ENCODE measurements at places on chromosomes 7 and 10.

DNA sequence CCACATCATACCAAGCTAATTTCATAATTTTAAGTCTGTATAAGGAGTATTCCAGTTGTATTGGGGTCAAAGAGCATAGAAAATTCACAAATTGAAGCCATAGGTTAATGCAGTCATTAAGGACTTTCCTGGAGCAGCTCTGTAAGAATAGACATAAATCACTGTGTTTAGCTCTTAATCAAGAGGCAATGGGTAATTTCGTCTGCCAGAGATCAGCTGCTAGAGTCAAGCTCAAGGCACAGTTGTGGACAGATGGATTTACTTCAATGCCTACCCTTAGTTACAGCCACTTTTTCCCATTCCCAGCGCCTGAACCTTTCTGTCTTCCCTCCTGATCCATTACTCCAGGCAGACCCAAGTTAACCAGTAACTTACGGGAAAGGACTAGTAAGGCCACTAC, 40.6 kb upstream of the AGBL3 start:
- H3K27me3 ChIP-seq = no peaks in the 10 kb centered on the region
- no peak overlapping the region for H3K4me3 ChIP-seq
- H3K4me1 ChIP-seq = no peaks in the 10 kb centered on the region
- no peak for DNase-seq
- H3K27ac ChIP-seq = no peak overlapping the region

DNA sequence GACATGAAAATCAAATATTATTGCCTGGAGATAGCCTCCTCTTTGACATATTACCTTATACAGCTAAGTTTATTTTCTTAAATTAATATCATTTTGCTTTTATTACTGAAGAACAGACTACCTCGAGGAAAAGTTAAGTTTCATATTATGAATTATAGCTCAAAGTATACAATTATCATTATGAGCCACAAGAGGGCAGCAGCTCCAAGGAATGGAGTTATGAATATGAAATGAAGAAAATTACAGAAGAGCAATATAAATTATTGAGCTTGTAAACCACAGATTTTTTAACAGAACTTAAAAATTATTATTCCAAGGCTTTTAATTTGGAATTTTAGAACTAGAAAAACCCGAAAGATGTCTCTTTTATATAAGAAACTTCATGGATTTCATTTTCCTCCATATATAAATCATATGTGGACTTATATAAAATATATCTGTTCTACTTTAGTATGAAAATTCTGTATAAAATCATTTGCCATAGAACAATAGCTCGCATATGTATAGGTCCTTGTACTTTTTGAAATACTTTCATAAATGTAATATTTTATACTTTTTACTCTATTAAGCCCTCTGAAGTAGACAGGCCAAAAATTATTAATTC, 40.1 kb downstream of the IQUB start:
- DNase-seq = no peak

DNA sequence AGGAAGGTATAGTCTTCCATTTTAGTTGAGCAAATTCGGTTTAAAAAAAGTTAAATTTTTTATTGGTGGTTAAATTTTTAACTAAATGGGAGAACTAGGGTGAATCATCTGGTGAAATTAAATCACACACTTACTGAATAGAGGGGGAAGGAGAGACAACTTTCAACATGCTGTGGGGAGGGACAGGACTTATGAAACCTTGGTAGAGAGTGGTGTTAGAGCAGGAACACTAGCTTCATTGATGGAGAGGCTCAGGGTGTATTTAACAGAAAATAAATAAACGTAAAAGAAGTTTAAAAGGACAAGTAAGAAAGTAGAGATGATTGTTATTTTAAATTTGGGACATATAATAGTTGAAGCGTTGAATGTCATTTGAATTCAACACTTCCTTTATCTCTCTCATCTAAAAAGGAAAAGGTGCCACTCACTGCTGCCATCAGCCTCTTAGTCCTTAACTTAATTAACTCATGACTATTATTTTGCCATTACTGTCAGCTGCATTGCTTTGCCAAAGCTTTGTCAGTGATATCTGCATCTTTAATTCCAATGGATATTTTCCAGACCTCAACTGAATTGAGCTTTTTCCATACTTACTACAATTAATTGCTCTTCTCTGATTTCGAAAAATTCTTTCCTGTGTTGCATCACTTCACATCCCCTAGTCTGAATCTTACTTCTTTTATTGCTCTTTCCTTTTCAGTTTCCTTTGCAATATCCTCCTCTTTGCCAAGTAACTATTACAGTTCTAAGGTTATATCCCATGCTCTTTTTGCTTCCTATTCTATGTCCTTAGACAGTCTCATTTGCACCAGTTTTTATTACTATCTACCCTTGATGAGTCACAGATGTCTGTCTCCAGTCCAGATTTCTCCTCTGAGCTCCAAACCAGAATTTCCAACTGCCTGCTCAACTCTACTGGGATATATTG, 71.7 kb downstream of the GNAT3 start:
- peak overlapping the region; percentile 52 for H3K27ac ChIP-seq
- no peak for DNase-seq
- H3K36me3 ChIP-seq = no peaks in the 10 kb centered on the region
- no peaks in the 10 kb centered on the region for H3K4me1 ChIP-seq
- H3K4me3 ChIP-seq = no peak overlapping the region
- no peaks in the 10 kb centered on the region for H3K27me3 ChIP-seq

GRCh38 chr10:27699776-27700175, 45.8 kb downstream of the MKX start:
- H3K4me3 ChIP-seq = no peak overlapping the region
- H3K27ac ChIP-seq = no peak overlapping the region
- H3K4me1 ChIP-seq = no peaks in the 10 kb centered on the region
- peaks cover 3% of the 10 kb centered on the region for H3K27me3 ChIP-seq

DNA sequence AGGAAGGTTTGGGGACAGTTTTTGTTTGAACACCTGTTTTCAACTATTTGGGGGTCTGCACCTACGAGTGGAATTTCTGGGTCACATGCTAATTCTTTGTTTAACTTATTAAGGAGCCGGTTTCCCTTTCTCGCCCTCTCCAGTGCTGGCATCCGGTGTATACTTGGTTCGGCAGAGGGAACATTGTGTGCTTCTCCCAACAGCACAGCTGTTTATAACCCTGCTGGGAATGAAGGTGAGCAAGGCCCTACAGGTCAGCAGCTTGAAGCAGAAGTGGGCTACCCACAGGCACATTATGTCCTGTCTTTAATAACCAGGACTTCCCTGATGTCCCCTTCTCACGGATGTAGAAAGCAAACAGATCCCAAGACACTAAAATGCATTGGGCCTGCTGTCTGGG, 87.5 kb upstream of the PDCD4 start:
- H3K27ac ChIP-seq = no peak overlapping the region
- no peak for DNase-seq
- no peak overlapping the region for H3K4me3 ChIP-seq

- no peaks in the 10 kb centered on the region for H3K36me3 ChIP-seq
- DNase-seq = no peak
- no peak overlapping the region for H3K4me3 ChIP-seq
- no peaks in the 10 kb centered on the region for H3K27me3 ChIP-seq
- H3K4me1 ChIP-seq = no peaks in the 10 kb centered on the region
Observed at GRCh38 chr10:13437026-13437555, 89.0 kb upstream of the SEPHS1 start.

DNA sequence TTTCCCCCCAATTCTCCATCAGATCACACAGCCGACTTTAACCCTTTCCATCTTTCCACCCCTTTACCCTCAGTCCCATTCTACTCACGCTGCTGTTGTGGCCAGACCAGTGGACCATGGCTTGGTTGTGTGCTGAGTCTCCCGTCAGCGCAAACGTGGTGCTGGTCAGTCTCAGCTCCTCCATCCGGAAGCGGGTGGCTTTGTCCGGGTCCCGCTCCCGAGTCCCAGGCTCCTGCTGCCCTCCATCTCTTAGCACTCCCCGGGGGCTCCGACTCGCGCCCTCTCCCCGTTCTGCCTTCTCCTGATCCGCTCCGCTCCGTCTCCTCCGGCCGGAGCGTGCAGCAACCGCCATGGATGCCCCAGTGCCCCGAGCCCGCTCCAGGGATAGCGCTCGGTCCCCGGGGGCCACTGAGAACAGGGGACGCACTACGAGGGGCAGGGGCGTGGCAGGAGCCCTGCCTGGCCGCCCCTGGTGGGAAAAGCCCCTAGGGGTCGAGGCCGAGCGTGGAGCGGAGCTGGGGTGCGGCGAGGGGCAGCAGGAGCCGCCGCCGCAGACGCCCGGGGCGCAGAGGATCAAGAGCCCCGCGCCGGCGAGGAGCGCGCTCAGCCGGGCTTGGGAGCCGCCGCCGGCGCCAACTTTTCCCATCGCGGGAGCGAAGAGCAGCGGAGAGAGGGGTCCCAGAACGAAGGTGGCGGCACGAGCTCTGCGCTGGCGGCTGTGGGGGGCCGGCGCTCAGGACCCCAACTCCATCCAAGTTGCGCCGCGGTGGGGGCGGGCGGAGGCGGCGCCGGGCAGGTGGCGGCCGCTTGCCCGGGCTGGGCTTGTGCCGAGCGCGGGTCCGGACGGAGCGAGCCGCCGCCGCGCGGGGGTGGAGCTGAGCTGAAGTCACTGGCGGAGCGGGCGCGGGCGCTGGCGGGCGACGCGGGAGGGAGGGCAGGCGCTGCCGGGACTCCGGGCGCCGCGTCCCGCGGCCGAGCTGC, at the start of gene SORCS1:
Gene SORCS1 (minus strand): TSS at position 826 of the 981 bp plus-strand sequence.
- H3K36me3 ChIP-seq = no peaks in the 10 kb centered on the region
- H3K4me1 ChIP-seq = no peaks in the 10 kb centered on the region
- no peaks in the 10 kb centered on the region for H3K27me3 ChIP-seq
- no peak for DNase-seq

GRCh38 chr7:20075992-20076820, 141.0 kb downstream of the MACC1 start:
- H3K27ac ChIP-seq = no peak overlapping the region
- no peaks in the 10 kb centered on the region for H3K36me3 ChIP-seq
- H3K27me3 ChIP-seq = no peaks in the 10 kb centered on the region
- H3K4me1 ChIP-seq = no peaks in the 10 kb centered on the region

GRCh38 chr7:296373-296945, 6.5 kb downstream of the FOXL3 start:
- no peak overlapping the region for H3K4me3 ChIP-seq
- no peaks in the 10 kb centered on the region for H3K27me3 ChIP-seq
- no peaks in the 10 kb centered on the region for H3K4me1 ChIP-seq
- no peak overlapping the region for H3K27ac ChIP-seq

DNA sequence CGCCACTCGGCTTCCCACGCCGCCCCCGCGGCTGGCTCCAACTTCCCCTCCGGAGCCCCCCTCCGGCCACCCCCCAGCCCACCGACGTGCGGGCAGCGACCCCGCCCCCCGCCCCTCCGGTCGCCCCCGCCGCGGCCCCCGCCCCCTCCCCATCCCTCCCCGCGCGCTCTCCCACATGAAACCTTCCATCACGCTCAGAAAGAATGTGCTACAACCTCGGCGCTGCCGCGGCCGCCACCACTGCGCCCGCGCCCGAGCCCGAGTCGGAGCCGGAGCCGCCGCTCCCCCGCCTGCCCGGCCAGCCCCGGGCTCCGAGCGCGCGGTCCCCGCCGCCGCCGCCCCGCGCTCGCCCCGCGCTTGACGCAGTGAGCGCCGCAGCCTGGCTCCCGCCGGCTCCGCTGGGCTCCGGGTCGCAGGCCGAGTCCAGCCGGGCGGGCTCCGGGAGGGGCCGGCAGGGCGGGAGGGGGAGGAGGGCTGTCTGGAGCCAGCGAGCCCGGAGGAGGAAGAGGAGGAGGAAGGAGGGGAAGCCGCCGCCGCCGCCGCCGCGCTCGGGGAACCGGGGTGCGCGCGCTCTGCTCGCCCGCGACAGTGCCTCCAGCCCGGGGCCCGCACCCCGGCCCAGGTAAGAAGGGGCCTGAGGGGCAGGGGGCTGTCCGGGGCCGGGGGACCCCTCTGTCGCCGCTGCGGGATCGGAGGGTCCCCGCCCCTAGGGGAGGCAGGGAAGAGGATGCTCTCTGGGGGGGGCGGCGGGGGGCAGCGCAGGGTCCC, 4.3 kb upstream of the ELFN1 start:
- peak overlapping the region; percentile 52 for H3K4me3 ChIP-seq
- no peaks in the 10 kb centered on the region for H3K36me3 ChIP-seq
- DNase-seq = no peak

DNA sequence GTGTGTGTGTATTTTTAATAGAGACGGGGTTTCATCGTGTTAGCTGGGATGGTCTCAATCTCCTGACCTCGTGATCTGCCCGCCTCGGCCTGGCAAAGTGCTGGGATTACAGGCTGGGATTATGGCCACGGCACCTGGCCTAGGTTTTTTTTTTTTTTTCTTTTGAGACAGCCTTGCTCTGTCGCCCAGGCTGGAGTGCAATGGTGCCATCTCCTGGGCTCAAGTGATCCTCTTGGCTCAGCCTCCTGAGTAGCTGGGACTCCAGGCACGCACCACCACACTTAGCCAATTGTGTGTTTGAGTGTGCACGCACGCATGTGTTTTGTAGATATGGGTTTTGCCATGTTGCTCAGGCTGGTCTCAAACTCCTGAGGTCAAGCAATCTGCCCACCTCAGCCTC, 629.8 kb downstream of the ETV1 start:
- H3K27ac ChIP-seq = no peak overlapping the region
- H3K4me3 ChIP-seq = no peak overlapping the region
- H3K36me3 ChIP-seq = no peaks in the 10 kb centered on the region
- DNase-seq = no peak
- no peaks in the 10 kb centered on the region for H3K27me3 ChIP-seq

DNA sequence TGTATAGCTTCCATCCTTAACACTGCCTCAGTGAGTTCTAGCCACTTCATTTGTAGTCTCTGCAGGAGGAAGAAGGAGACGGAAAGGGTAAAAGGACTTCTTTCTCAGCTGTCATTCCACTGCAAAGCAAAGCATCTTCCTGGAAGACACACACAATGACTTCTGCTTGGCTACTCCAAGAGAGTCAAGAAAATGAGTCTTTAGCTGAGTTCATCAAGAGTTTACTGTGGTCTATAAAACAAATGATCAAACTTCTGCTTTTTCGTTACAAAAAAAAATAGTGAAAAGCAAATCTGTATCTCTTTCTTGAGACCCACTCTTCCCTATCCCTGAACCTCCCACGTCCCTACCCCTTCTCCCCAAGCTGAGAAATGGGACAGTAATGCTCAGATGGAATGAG, 205.0 kb upstream of the AHR start:
- no peak overlapping the region for H3K4me3 ChIP-seq
- no peak overlapping the region for H3K27ac ChIP-seq
- H3K27me3 ChIP-seq = no peaks in the 10 kb centered on the region
- DNase-seq = no peak

- no peak overlapping the region for H3K27ac ChIP-seq
- no peak overlapping the region for H3K4me3 ChIP-seq
- H3K4me1 ChIP-seq = no peaks in the 10 kb centered on the region
- no peak for DNase-seq
Observed at GRCh38 chr10:10865303-10865702, 152.4 kb upstream of the CELF2 start.

GRCh38 chr10:51405580-51406351, 293.6 kb downstream of the CSTF2T start:
- H3K27me3 ChIP-seq = no peaks in the 10 kb centered on the region
- H3K36me3 ChIP-seq = no peaks in the 10 kb centered on the region
- peak overlapping the region; percentile 54 for H3K27ac ChIP-seq
- no peaks in the 10 kb centered on the region for H3K4me1 ChIP-seq
- H3K4me3 ChIP-seq = peak overlapping the region; percentile 24

GRCh38 chr10:121425623-121426022, 172.6 kb downstream of the FGFR2 start:
- no peaks in the 10 kb centered on the region for H3K4me1 ChIP-seq
- DNase-seq = no peak
- H3K36me3 ChIP-seq = no peaks in the 10 kb centered on the region
